ENCODE measurements at places on chromosomes 12 and 14.

DNA sequence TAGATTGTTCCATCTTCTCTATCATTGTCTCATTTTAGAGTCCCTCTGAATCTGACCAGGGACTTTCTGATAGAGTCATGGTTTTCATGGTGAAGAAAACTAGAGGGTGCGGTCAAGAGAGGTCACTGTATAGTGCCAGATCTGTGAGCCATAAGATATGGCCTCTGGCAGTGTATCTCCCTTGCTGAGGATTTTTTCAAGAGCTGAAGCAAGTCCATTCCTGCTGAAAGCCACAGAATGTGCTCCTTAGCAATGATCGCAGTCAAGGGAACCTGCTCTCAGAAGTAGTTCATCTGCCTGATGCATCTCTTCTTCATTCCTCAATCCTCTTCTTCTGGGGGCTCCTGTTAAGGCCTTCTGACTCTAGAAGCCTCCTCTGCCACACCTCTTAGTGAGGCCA lies 405.2 kb downstream of the EGLN3 start:
- H3K36me3 ChIP-seq = no peaks in the 10 kb centered on the region
- no peak overlapping the region for H3K27ac ChIP-seq
- H3K4me1 ChIP-seq = no peaks in the 10 kb centered on the region
- no peaks in the 10 kb centered on the region for H3K27me3 ChIP-seq

DNA sequence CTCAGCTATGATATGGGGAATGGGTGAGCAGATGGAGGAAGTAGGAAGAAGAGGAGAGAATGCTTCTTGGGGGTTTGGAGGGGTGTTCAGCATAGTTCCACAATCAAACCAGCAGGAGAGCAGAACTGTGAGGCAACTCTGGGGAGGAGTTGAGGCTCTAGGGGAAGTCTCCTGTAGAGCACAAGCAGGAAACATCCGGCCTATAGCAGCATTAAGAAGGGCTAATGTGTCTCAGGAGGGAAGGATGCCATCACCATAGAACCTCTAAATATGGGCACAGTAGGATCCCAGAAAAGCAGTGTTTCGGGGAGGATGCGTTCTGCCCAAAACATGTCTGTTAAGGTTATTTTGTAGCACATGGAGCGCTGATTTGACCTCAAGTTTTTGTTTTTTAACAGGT lies 8.4 kb upstream of the SALL2 start:
- H3K27ac ChIP-seq = peak overlapping the region; percentile 94
- no peaks in the 10 kb centered on the region for H3K36me3 ChIP-seq
- H3K4me3 ChIP-seq = peak overlapping the region; percentile 33
- no peaks in the 10 kb centered on the region for H3K4me1 ChIP-seq

DNA sequence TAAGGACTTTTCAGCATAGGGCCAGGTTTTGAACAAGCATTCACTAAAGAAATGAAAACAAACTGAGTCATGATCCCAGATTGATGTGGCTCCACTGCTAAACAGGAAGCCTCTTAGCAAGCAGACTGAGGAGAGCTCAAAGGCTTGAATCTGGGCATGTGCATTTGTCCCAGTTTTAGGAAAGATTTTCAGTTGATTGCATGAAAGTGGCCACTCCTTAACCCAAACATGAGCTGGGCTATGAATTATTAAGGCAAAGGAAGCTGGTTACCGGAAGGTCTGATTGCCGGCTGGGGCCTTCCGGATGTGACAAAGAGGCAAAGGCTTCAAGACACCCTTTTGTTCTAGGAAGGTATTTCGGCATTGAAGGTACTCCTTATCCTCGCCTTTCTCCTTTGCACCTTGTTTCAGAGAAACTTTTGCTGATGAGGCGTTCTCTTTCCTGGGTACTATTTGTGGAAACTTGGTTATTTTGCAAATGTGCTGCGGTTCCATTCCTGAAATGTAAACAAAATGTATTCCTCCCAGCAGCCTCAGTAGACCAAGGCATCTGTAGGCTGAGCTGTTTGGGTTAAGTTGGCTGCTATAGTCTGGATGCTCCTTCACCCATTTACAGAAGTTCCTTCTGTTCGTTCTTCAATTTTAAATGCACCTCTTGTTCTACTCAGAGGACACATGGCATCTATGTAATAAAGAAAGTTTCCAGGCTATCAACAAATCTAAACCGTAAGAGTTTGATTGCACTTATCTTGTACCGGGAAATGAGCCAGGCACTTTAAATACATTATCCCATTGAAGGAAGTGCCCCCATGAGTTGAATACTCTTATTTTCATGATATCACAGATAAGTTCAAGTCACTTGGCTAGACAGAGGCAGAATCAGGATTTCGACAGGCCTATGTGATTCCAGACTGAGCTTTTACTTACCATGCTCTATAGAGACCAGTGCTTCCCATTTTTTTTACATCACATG lies 115.6 kb upstream of the METAP2 start:
- H3K27ac ChIP-seq = no peak overlapping the region
- no peaks in the 10 kb centered on the region for H3K36me3 ChIP-seq
- no peak overlapping the region for H3K4me3 ChIP-seq
- H3K4me1 ChIP-seq = no peaks in the 10 kb centered on the region

DNA sequence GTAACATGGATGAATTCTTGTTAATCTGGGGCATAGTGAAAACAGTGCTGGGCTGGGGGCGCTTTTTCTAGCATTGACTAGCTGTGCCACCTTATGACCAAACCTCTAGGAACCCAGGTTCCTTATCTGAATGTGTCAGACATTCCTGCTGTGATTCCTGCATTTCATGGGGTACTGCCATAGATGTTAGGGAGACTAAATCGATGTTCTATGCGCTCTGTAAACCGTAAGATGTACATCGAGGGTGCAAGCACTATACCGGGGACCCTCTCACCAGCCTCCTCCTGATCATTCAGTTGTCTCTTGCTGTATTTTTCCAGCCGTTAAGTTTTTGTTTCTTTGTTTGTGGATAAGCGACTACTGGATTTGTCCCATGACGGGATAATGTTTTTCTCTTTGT lies 170.9 kb upstream of the PARP11 start:
- no peak for DNase-seq
- no peak overlapping the region for H3K4me3 ChIP-seq
- no peaks in the 10 kb centered on the region for H3K27me3 ChIP-seq
- no peaks in the 10 kb centered on the region for H3K4me1 ChIP-seq
- no peaks in the 10 kb centered on the region for H3K36me3 ChIP-seq

DNA sequence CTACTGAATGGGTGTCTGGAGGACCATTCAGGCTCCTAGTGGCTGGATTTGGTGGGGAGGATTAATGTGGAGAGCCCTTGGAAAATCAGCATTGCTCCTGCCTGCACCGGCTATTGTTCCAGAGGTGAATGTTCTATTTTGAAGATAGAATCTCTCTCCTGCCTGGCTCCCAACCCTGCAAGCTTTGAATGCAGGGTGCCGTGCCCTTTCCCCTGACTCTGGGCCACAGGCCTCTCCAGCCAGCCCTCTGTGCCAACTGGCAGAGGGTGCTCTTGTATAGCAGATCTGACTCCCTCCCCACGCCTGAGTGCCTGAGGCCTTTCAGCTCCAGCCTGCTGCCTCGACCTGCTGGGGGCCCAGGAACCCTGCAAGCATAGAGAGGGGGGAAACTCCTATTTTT lies 106.8 kb downstream of the TMEM260 start:
- H3K27ac ChIP-seq = no peak overlapping the region
- H3K27me3 ChIP-seq = no peaks in the 10 kb centered on the region
- H3K4me1 ChIP-seq = 0 out of 2 replicates have a peak, but pooled peaks cover 1% of the 10 kb centered on the region
- H3K4me3 ChIP-seq = no peak overlapping the region
- no peak for DNase-seq

- H3K4me1 ChIP-seq = peaks cover 2% of the 10 kb centered on the region
- no peak overlapping the region for H3K4me3 ChIP-seq
- no peak overlapping the region for H3K27ac ChIP-seq
- H3K27me3 ChIP-seq = no peaks in the 10 kb centered on the region
Measured at GRCh38 chr14:50954811-50955372, 10.6 kb upstream of the PYGL start.

DNA sequence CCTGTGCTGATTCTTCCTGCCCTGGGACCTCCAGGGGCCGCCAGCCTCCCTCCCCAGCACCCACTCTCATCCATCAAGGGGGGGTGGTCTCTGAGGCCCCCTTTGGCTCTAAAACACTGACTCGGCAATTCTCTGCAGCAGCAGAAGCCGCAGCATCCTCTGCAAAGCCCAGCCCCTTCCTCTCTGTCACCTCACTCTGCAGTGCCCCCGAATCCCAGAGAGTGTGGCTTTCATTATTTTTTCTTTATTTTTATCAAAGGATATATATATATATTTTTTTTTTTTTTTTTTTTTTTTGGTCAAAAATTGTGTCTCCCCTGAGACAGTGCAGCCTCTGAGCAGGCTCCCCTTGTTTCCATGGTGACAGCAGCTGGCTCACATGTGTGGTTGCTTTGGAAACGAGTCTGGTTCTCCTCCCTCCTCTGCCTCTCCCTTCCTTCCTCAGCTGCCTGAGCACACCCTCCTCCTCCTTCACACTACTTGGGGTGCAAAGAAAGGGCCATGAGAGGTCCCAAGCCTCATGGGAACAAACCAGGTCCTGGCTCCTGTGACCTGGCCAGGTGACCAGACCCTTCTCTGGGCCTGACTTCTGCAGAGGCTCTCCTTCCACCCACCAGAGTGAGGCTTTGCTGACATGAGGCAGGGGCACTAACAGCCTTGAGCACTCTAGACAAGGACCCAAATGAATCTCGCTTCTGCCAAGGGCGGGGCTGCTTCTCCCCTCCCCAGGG lies 100.5 kb downstream of the LRRC74A start:
- peaks cover 19% of the 10 kb centered on the region for H3K4me1 ChIP-seq
- DNase-seq = no peak
- no peaks in the 10 kb centered on the region for H3K36me3 ChIP-seq
- H3K27ac ChIP-seq = no peak overlapping the region

DNA sequence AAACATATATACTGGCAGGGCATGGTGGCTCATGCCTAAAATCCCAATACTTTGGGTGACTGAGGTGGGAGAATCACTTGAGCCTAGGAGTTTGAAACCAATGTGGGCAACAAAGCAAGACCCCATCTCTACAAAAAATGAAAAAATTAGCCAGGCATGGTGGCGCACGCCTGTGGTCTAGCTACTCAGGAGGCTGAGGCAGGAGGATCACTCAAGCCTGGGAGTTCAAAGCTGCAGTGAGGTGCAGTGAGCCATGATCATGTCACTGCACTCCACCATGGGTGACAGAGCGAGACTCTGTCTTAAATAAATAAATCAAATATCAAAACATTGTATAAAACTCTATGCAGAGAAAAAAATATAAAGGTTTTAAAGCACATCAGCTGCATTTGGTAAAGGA lies 5.2 kb downstream of the FMNL3 start:
- no peak for DNase-seq
- H3K36me3 ChIP-seq = no peaks in the 10 kb centered on the region
- H3K4me3 ChIP-seq = no peak overlapping the region

- DNase-seq = no peak
- no peak overlapping the region for H3K4me3 ChIP-seq
- no peaks in the 10 kb centered on the region for H3K36me3 ChIP-seq
Measured at GRCh38 chr12:31517994-31518393, 72.9 kb downstream of the DENND5B start.

DNA sequence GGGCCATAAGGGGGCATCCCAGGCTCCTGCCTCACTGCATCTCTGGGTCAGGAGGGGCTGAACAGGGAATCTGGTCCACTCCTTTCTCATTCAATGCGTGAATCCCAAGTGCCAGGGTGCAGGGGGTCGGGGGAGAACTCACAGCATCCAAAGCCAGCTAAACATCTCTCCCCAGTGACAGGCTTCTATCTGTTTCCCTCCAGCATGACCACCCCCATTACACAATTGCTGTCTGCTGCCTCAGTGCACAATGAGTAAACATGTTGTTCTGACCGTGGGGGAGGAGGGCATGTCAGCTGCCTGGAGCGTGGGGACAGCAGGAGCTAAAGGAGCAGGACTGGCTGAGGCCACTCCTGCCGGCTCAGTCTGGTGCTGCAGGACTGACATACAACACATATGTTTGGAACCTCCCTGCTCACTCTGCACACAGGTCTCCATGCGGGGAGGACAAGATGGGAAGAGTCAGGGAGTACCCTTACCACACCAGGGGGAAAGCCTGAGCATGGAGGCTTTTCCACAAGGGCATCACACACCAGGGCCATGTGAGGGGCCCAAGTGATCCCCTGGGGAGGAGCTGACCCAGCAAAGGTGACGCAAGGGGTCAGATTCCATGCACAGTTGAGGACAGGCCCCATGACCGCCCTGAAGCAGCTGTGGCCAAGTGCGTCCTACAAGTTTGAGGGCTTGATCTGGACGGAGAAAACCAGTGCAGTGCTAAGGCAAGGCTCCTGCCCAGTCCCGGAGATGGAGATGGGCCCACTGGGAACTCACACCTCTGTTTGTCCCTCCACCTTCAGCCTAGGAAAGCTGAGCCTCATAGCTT lies 1.4 kb downstream of the TNS2 start:
- no peaks in the 10 kb centered on the region for H3K36me3 ChIP-seq
- no peaks in the 10 kb centered on the region for H3K27me3 ChIP-seq
- DNase-seq = no peak
- peaks cover 29% of the 10 kb centered on the region for H3K4me1 ChIP-seq
- no peak overlapping the region for H3K27ac ChIP-seq

DNA sequence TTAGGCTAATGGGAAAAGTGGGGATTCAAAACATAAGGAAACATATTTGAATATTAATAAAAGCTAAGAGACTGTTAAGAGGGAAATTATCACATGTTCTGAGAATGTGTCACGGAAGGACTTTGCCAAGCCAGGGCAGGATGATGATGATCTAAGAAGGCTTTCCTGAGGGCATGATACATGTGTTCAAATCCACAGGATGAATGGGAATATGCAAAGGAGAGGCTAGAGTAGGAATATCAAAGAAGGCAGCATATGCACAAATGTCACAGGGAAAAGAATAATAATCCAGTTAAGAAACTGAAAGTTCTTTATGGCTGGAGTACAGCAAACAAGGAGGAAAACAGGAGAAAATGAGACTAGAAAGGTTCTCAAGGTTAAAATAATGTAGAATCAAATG lies 107.0 kb downstream of the PTPRO start:
- no peak overlapping the region for H3K27ac ChIP-seq
- no peak for DNase-seq
- no peak overlapping the region for H3K4me3 ChIP-seq
- H3K36me3 ChIP-seq = no peaks in the 10 kb centered on the region
- H3K27me3 ChIP-seq = no peaks in the 10 kb centered on the region
- no peaks in the 10 kb centered on the region for H3K4me1 ChIP-seq

DNA sequence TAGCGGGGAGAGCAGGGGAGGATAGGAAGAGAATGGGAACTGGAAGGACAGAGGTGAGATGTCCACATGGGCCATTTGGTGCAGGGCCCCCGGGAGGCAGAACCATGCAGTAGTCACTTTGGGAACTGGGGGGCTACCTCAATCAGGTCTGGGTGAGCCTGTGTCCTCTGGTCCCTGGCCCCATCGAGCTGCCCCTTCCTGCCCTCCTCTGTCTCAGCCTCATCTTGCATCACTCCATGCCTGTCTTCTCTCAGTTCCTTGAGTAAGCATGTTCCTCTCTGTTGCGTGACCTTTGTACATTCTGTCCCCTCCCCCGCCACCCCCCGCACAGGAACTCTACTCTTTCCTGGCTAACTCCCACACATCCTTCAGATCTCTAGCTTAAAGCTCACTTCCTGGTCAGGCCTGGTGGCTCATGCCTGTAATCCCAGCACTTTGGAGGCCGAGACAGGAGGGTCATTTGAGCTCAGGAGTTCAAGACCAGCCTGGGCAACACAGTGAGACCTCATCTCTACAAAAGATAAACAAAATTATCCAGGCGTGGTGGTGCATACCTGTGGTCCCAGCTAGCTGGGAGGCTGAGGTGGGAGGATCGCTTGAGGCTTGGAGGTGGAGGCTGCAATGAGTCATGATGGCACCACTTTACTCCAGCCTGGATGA lies 23.2 kb downstream of the FOS start:
- no peak for DNase-seq
- H3K27ac ChIP-seq = no peak overlapping the region
- H3K4me3 ChIP-seq = no peak overlapping the region
- H3K4me1 ChIP-seq = no peaks in the 10 kb centered on the region
- no peaks in the 10 kb centered on the region for H3K27me3 ChIP-seq

GRCh38 chr12:106345746-106346145 lies 11.8 kb upstream of the POLR3B start:
- H3K4me3 ChIP-seq = no peak overlapping the region
- H3K27me3 ChIP-seq = no peaks in the 10 kb centered on the region
- H3K27ac ChIP-seq = no peak overlapping the region
- H3K4me1 ChIP-seq = no peaks in the 10 kb centered on the region

Data from iPS DF 6.9 (cell line).